Activated naive CD8-positive, alpha-beta T cell treated with anti-CD3 and anti-CD28 coated beads, Interleukin-2, amount 10 ng/mL, durations not matched to agents 7 days and 5 days (primary cell): ENCODE measurements at places on chromosomes 6 and 20.

DNA sequence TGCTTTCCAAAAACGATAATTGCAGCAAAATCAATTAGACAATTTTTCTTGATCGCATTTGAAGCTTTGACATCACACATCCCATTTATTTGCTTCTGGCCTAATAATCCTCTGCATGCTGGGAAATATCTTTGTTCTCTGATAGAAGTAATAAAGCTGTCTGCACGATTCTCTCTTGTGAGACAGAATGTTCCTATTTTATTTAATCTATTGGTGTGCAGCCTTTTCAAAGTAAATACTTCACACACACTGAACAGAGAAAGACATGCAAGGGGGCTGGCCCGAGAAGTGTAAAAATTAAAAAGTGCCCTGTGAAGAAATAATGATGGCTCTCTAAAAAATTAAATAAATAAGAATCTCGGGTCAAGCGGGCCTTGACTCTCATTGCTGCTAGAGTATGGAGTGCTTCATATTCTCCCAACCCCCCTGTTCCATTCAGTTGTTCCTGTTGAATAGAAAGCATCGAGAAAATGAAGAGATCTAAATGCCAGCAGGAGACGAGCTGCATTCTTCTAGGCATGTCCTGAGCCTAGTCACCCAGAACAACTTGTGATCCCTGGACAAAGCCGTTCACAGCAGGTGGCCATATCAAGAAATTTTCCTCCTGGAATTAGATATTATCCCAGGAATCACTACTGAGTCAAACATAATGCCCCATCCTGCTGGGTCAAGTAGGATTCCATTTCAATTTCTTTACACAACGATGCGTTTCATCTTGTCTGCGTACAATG, 625.9 kb upstream of the EPHA7 start:
- DNase-seq: no peak

- DNase-seq: no peak
Measured at GRCh38 chr6:33505548-33506370, 51.4 kb downstream of the ZBTB9 start.

DNA sequence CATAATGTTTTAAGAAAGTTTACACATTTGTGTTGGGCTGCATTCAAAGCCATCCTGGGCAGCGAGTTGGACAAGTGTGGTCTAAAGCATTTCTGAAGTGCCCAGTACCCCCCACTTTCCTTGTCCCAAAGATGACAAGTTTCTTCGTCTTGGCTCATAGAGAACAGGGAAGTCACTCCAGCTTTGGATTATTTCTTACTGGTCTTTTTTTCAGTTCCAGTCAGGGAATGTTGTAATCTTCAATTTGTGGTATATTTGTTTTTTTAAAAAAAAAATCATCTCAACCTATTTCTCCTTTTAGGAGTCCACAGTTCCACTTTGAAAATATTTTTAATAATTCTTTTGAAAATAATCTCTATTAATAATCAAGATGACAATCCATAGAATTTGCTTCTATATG, 34.0 kb downstream of the SLX4IP start:
- no peak for DNase-seq

DNA sequence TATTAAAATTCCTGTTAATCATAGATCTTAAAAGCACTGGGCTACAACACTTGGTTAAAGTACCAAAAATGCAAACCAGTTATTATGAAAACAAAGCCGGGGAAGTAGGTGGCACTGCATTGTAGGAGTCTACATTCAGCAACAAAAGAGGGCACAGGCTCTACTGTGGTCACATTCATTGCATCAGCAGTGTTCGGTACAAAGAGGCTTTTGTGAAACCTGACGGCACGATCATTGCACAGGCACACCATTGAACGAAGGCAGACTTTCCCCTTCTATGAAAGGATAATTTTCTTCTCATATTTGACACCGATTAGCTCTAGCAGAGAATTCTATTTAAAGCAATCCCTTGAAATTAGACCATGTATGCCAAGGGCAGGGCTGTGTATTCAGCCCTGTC, 44.6 kb upstream of the AGPAT4 start:
- DNase-seq: no peak

- DNase-seq: no peak
Measured at GRCh38 chr6:130587778-130588520, 222.1 kb downstream of the TMEM200A start.

- DNase-seq: no peak
Measured at GRCh38 chr20:4261333-4262284, 246.3 kb upstream of the RNF24 start.

GRCh38 chr6:36999061-36999750, 6.2 kb upstream of the FGD2 start:
- DNase-seq: no peak

DNA sequence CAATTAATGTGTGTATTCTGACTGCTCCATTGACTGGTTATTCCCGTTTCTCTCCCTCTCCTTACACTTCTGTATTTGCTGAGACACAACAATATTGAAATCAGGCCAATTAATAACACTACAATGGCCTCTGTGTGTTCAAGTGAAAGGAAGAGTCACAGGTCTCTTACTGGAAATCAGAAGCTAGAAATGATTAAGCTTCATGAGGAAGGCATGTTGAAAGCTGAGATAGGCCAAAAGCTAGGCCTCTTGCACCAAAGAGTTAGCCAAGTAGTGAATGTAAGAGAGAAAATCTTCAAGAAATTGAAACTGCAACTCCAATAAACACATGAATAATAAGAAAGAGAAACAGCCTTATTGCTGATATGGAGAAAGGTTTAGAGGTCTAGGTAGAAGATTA, 489.5 kb upstream of the CITED2 start:
- DNase-seq: no peak

DNA sequence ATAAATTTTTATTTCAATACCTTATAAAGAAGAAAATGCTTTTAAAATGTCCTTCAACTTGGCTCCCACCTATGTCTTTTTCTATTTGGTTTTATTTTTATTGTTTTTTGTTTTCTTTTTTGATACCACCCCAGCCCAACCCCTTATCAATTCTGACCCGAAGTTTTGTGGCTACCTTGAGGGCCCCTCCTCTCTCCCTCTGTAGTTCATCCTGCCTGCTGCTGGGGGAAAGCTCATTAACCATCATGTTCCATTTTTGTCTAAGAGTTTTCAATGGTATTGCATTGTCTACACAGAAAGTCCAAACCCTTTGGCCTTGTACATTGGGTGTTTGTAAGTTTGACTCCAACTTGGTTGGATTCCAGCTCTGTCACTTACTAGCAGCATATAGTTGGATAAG, 5.3 kb upstream of the CSNK2A1 start:
- no peak for DNase-seq

- DNase-seq: no peak
Measured at GRCh38 chr6:132715204-132715603, 1.3 kb upstream of the VNN1 start.

- DNase-seq: no peak
Measured at GRCh38 chr6:35474942-35475570, 6.9 kb downstream of the RPL10A start.

DNA sequence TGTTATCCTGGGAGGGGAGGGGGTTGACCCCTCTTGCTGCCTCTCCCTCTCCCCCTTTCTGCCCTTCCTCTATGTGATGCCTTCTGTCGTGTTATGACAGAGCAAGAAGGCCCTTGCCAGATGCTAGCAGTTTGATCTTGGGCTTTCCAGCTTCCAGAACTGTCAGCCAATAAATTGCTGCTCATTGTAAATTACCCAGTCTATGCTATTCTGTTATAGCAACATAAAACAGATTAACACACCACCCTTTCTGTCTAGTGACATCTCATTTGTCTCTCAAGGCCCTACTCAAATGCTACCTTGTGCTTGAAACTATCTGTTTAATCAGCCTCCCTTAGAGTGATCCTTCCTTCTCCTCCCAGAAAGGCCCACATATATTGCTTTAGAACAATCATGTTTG, 16.4 kb upstream of the MAP3K4 start:
- no peak for DNase-seq

DNA sequence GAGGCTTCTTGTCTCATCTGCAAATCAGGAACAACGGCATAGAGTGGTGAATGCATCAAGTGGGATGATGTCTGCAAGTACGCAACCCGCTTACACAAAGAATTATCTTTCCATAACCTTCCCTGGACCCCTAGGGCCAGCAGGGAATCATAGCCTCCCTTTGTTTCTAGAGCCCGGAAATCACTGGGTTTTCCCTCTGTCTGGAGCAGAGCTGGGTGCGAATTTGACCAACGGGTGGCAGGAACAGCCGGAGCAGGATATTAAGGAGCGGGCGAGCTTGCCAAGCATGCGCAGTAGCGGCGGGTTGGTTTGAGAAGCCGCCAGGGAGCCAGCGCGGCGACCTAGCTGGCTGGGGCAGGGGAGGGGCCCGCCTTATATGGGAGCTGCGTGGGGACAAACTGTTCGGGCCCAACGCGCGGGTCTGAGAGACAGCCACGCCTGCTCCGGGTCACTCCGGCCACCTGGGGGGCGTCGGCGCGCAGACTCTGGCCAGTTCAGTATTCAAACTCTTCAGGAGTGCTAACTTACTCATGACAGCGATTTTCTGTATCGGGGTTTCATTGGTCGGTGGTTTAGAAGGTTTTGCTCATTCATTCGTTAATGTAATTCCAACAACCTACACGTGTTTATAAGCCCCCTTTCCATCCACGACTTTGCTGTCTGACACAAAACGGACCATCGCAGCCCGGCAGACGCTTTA, 1.6 kb upstream of the KIF16B start:
- DNase-seq: peak; percentile 78

DNA sequence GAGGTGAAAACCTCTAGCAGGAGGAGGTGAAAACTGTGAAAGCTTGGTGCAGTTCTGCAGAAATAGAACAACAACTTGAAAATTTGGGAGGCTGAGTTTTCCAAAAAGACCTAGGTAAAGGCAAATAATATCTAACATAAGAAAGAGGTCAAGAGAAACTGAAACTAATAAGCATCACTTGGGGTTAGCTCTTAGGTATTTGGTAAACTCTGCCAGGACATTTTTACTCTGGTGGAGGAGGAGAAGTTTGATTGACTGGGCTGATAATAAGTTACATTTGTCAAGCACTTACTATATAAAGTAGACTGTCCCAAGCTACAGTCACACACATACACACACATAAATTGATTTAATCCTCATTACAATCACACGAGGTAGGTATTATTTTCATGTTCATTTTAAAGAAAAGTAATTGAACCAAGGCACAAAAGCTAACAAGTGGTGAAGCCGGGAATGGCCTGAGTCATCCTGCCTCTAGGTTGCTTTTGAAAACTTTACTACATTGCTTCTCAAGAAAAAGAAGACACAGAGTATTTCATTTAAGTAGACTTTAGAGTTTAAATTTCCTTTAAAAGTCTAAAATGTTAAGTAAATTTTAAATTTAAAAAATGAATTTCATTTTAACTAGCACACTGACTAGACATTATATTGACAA, 275.5 kb downstream of the PTPRK start:
- DNase-seq: no peak

GRCh38 chr6:37209461-37210205, 39.7 kb downstream of the PIM1 start:
- DNase-seq: peak; percentile 62

DNA sequence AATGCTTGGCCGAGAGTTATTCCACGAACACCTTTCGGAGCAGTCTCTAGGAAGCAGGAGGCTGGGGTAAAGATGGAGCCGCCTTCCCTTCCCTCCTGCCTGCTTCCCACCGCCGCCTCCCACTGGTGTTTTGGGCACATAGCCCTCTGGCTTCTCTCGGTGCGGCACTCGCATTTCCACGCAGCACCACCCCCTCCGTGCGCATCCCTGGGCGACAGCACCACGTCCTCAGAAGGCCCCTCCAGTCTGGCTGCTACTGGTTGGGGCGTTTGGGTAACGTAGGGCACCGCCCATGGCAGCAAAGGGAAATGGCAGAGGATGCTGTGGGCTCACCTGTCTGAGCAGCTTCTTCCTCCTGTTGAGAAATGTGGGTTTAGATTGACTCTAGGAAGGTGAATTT, 2.4 kb downstream of the COL20A1 start:
- no peak for DNase-seq

GRCh38 chr20:44115762-44116644, 71.0 kb downstream of the JPH2 start:
- DNase-seq: no peak

GRCh38 chr6:139628270-139628669, 253.8 kb upstream of the CITED2 start:
- DNase-seq: no peak

DNA sequence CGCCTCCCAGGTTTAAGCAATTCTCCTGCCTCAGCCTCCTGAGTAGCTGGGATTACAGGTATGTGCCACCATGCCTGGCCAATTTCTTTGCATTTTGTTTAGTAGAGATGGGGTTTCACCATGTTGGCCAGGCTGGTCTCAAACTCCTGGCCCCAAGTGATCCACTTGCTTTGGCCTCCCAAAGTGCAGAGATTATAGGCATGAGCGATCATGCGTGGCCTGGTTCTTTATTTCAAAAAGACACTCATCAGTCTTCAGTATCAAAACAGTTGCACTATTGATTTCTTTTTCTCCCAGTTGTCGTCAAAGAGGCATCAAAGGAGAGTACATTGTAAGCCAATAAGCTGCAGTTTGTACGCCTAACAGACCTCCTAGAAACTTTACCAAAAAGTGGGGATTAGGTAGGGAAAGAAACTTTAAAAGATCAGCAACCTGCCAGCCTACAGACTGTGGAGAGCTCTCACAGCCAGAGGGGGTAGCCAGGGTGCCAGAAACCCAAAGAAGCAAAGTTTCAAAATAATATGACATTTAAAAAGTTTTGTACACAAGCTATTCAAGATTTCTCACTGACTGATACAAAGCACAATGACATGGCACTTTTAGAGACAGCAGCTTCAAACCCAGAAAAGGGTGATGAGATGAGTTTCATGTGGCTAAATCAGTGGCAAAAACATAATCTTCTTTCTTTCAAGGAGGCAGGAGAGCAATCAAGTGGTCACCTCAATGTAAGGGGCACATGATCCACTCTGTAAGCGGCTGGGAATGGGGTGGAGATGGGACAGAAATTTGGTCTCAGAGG, 83.0 kb upstream of the RALY start:
- no peak for DNase-seq

GRCh38 chr6:158503846-158504245, 56.0 kb upstream of the TMEM181 start:
- no peak for DNase-seq

DNA sequence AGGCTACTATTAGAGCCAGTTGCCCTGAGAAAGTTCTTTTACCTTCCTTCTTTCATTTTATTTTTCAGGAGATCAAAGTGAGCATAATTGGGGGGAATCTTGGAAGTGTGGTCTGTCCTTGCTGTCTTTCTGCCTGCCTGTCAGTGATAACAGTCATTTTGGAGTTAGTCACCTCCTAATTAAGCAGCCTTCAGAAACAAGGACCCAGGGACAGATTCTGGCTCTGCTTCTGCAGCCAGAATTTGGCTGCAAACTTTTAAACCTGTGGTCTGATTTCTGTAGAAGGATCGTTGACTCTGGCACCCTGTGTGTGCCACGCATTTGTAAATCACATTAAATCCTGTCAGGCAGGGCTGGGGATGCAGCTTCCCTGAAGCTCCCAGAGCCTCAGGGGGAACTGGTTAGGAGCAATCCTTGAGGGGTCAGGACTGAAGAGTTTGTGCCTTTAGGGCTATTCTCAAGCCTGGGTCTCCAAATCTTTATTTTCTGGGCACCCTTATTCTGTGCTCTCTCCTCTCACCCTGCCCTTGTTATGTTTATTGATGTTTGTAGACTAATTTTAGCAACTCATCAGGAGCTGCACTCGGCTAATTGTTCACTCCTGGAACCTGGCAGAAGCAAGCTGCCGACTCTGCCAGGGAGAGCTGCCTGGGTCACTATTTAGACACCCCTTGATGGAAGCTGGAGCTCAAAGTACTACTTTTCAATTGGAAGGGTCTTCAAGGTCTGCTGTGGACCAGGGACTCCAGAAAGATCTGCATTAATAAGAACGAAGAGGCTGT, 6.8 kb downstream of the NOX3 start:
- no peak for DNase-seq

- DNase-seq: no peak
Measured at GRCh38 chr20:42461965-42462593, 727.6 kb downstream of the PTPRT start.
